Left cardiac atrium (tissue), 4 donors: ENCODE measurements at places on chromosomes 4 and X. TPM values are rescaled to one million over a fixed set of nuclear protein-coding genes. Genes with fewer than 3 reads are reported as not detected.

KCNIP4 gene
- not detected for total RNA-seq

PLP1 gene
- 7.6 TPM for total RNA-seq

EMD gene
- total RNA-seq: 54.5 TPM

TACR3 gene
- total RNA-seq: not detected

VCX2 gene
- not detected for total RNA-seq

DRD5 gene
- 0.47 TPM for total RNA-seq

SHISA3 gene
- total RNA-seq: 8.8 TPM

TMEM47 gene
- total RNA-seq: 28.3 TPM

TMEM156 gene
- not detected for total RNA-seq

GLOD5 gene
- total RNA-seq: not detected

GBA3 gene
- not detected for total RNA-seq

DKK2 gene
- 0.88 TPM for total RNA-seq

SMIM31 gene
- total RNA-seq: not detected

NALF2 gene
- 60.5 TPM for total RNA-seq

FAT4 gene
- total RNA-seq: 10.3 TPM

YTHDC1 gene
- total RNA-seq: 48.6 TPM

GAGE12H gene
- not detected for total RNA-seq

MAP3K15 gene
- 0.15 TPM for total RNA-seq

CBR4 gene
- 14.5 TPM for total RNA-seq

TMEM144 gene
- 9.3 TPM for total RNA-seq

CA5B gene
- 8.9 TPM for total RNA-seq

NRK gene
- total RNA-seq: 0.44 TPM

BEX3 gene
- 147 TPM for total RNA-seq

PPAT gene
- total RNA-seq: 3.9 TPM

TLR3 gene
- 5.3 TPM for total RNA-seq

ARX gene
- not detected for total RNA-seq

FGFRL1 gene
- total RNA-seq: 21.6 TPM

TEX13B gene
- not detected for total RNA-seq

TMPRSS11F gene
- total RNA-seq: not detected

NOX1 gene
- total RNA-seq: not detected

S100G gene
- not detected for total RNA-seq

VSIG4 gene
- 182 TPM for total RNA-seq

SULT1B1 gene
- 0.99 TPM for total RNA-seq

PRDM8 gene
- 2.0 TPM for total RNA-seq

TEX11 gene
- not detected for total RNA-seq

FREM3 gene
- total RNA-seq: not detected

KANTR gene
- total RNA-seq: 5.7 TPM

LRP2BP gene
- 1.7 TPM for total RNA-seq

TBC1D8B gene
- 7.4 TPM for total RNA-seq

UGT2A1 gene
- total RNA-seq: not detected

TMEM164 gene
- total RNA-seq: 35.2 TPM
